Muscle of leg (tissue), 16 donors: ENCODE measurements at places on chromosomes 3 and 15. TPM values are rescaled to one million over a fixed set of nuclear protein-coding genes. Genes with fewer than 3 reads are reported as not detected.

The LRTM1 gene
- 99.9 TPM for total RNA-seq

GRCh38 chr3:186173224-186173815 lies 64.4 kb upstream of the ETV5 start:
- no peaks in the 10 kb centered on the region for H3K27me3 ChIP-seq
- no peak for DNase-seq

The TMIE gene
- 0.62 TPM for total RNA-seq

The MYEF2 gene
- total RNA-seq, result 2.8 TPM

- H3K4me3 ChIP-seq, result no peak overlapping the region
- DNase-seq, result peak; percentile 31
- peaks cover 77% of the 10 kb centered on the region for H3K27me3 ChIP-seq
- H3K4me1 ChIP-seq, result peaks cover 3% of the 10 kb centered on the region
Measured at GRCh38 chr3:147360646-147361453, 45.5 kb downstream of the ZIC4 start.
